ENCODE measurements at places on chromosomes 11 and 22. TPM values are rescaled to one million over a fixed set of nuclear protein-coding genes. Genes with fewer than 3 reads are reported as not detected.

GRCh38 chr11:113549611-113550578, 74.7 kb upstream of the DRD2 start:
- no peaks in the 10 kb centered on the region for H3K27me3 ChIP-seq
- H3K36me3 ChIP-seq, result no peaks in the 10 kb centered on the region
- DNase-seq, result no peak
- H3K4me1 ChIP-seq, result peaks cover 51% of the 10 kb centered on the region
- H3K4me3 ChIP-seq, result no peak overlapping the region
- H3K27ac ChIP-seq, result no peak overlapping the region

Gene CHADL
- total RNA-seq, result 0.36 TPM

Gene MMP12
- total RNA-seq, result 0.17 TPM

- H3K4me3 ChIP-seq, result no peak overlapping the region
- peak overlapping the region; percentile 69 for H3K27ac ChIP-seq
- no peaks in the 10 kb centered on the region for H3K27me3 ChIP-seq
- no peak for DNase-seq
Measured at GRCh38 chr22:24153353-24153752, 27.9 kb upstream of the SUSD2 start.

- no peak for DNase-seq
- H3K4me3 ChIP-seq, result no peak overlapping the region
- no peaks in the 10 kb centered on the region for H3K4me1 ChIP-seq
Measured at GRCh38 chr11:6012035-6012668, 5.4 kb upstream of the OR56A4 start.

Gene INCENP
- 21.6 TPM for total RNA-seq

GRCh38 chr11:74139151-74139918, 31.5 kb downstream of the C2CD3 start:
- H3K27ac ChIP-seq, result peak overlapping the region; percentile 94
- H3K4me1 ChIP-seq, result peaks cover 69% of the 10 kb centered on the region
- peaks cover 5% of the 10 kb centered on the region for H3K36me3 ChIP-seq
- no peak for DNase-seq
- no peak overlapping the region for H3K4me3 ChIP-seq
